ENCODE measurements at places on chromosomes 1 and 21.
A peak's percentile ranks its signal among the peaks of the same experiment; 100 is the strongest.

- DNase-seq, result no peak
Observed at GRCh38 chr1:206609229-206609991, 2.9 kb downstream of the EIF2D start.

DNA sequence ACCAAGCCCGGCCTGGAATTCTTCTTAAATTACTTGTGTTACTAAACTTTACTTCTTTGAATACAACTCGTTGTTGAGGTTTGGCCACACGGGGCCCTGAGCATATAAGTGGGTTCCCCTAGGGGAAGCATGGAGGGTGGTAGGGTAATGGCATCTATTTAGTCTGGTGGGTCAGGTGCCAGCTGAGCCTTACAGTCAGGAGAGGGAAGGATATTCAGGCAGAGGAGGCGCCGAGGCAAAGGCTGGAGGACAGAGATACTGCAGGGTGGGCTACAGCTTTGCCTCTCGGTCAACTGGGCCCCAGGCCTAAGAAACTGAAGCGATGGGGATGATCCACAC, 424 bp upstream of the NECAP2 start:
- DNase-seq, result peak; percentile 65

DNA sequence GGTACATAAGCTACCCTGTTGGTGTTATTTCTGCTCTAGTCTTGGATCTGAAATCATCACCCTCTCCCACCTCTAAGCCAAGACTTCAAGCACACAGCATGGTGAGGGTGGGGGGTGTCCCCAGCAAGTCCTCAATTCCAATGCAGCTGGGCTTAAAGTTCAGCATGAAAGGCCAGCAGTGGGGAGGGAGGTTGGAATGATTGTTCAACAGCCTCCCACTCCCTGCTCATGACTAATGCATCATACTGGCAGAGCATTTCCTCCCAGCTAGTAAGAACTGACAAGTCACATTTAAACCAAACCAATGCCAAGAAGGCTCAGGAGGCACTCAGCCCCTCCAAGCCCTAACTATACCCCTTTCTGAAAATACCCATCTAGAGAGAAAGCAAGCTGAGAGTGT, 50.1 kb downstream of the TIAM1 start:
- DNase-seq, result no peak

DNA sequence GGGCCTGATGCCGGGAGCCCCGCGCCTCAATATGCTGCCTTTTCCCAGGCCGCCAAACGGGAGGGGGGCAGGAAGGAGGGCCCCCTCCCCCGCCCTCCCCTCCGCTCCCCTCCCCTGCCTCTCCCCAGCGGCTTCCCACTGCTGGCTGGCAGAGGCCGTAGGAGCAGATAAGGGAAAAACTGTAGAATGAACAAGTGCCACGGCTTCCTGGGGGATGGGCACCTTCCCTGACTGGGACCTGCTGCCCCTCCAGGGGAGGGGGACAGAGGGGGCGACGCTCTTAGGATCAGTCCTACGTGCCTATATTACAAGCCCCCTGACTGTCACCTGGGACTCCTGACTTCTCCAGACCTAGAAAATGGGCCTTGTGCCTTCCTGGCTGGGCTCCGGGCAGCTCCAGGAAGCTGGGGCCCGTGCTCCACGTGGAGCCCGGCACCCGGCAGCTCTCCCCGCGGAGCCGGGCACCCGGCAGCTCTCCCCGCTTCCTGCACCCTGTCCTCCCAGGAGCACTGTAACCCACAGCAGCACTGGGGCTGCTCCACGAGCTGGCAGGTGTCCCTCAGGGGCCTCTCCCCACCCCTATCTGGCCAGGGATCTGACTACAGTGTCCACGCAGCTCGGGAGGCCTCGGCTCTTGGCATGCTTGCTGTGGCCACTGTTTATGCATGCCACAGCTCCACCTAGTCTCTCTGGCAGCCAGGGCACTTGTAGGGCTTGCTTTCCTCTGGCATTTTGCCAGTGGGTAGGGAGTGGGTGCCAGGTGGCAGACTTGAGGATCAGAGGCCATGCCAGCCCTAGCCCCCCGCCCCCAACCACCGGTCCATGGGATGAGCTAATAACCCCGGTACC, 674 bp upstream of the HES5 start:
- DNase-seq, result no peak

GRCh38 chr1:164704954-164705353, 146.0 kb downstream of the PBX1 start:
- DNase-seq, result no peak

DNA sequence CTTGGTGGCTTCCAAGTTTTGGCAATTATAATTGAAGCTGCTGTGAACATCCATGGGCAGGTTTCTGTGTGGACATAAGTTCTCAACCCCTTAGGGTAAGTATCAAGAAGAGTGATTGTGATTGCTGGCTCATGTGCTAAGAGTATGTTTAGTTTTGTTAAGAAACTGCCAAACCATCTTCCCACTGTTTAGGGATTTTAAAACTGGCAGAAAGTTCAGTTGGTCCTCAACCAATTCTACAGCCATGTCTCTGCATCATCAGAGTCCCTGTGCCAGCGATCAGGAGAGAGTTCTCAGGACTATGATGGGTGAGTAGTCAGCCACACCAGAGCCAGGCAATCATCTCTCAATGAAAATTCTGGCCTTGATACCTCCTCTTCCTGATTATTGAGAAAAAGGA, 193.8 kb downstream of the ZC3H11B start:
- no peak for DNase-seq

DNA sequence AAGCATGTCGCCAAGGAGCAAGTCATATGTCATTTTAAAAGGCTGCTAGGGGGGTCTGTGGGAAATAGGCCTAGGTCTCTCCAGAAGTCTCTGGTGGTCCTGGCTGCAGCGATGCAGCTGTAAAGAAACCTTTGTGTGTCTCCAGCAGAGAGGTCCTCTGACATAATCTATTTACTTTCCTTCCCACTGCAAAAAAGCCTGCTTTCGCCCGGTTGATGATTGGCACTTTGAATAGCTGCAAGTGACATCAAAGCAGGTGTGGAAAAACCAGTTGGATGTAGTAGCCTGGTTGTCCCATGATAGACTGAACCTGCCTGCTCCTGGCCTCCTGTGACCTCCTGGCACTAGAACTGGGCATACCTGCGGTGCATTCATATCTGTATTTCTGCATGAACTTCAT, 13.8 kb downstream of the RASSF5 start:
- no peak for DNase-seq

DNA sequence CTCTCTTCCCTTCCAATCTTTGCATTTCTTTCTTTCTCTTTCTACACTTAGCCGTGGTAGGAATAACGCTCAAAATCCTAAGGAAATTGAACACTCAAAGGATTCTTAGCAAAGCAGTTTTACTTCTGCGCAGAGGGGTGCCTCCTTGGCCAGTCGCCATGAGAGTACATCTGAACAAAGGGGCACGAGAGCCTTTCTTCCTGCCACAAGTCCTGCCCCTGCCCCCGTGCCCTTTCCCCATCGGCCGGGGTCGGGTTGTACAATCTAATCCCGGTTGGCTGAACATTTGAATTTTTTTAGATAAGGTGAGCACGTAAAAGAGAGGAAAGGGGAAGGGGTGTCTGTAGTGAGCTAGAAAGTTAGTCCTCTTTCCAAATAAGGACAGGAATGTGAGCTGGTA, 28.6 kb upstream of the COL6A1 start:
- no peak for DNase-seq

DNA sequence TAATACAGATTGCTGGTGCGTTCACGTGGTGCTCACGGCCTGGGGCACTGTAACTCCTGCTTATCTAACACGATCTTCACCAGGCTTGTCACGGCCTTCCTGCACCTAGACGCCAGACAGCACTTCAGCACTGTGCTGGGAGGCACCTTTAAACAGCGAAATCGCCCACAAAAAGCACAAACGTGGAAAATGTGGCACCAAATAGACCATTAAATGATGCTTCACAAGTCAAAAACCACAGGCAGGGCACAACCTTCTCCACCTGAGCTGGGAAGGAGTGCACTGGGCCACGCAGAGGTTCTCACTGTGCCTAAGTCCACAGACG, 20.0 kb downstream of the IBA57 start:
- no peak for DNase-seq

GRCh38 chr1:93919780-93920179, 10.6 kb upstream of the GCLM start:
- no peak for DNase-seq

GRCh38 chr1:200354243-200354642, 55.6 kb downstream of the ZNF281 start:
- DNase-seq, result peak; percentile 32

GRCh38 chr1:9626201-9626608, 25.3 kb upstream of the PIK3CD start:
- DNase-seq, result no peak

DNA sequence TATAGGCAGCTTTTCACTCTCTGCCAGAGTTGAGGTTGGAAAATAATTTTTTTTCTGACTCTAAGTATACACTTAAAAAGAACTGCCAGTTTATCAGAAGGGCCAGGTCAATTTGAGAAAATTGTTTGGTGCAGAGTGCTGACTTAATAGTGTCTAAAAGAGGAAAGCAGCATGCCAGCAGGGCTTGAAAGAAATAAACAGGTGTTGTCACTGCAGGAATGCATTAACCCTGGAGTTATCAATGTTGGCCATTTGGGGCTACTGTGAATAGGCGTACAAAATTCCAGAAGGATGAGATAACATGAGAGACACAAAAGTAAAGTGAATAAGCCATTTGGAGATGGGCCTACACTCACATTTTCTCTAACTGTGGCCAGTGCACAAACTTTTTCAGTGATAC, 220.6 kb upstream of the PLD5 start:
- DNase-seq, result no peak

DNA sequence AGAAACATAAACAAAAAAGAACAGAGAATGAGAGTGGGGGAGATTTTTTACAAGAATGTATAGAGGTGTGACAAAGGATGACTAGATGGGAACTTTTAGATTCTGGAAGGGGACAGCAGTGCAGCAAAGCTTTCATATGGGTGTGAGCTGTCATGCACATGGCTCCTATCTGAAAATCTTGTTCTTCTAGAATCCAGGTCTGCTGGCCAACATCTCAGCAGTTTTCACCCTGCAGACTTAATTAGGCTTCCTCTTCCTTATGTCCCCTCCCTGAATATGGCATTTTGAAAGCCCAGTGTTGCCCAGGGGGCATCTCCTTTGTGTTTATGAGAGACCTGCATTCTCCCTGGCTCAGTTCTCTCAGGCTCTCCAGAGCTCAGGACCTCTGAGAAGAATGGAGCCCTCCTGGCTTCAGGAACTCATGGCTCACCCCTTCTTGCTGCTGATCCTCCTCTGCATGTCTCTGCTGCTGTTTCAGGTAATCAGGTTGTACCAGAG, at the start of gene CYP4Z1:
CYP4Z1 (plus strand) TSS at position 135 of the 498 bp plus-strand sequence; CDS start at position 395, 260 bp downstream.
- DNase-seq, result no peak

GRCh38 chr1:7558921-7559869, 211.9 kb upstream of the VAMP3 start:
- no peak for DNase-seq

- no peak for DNase-seq
Observed at GRCh38 chr1:43978264-43978550, 803 bp upstream of the B4GALT2 start.

DNA sequence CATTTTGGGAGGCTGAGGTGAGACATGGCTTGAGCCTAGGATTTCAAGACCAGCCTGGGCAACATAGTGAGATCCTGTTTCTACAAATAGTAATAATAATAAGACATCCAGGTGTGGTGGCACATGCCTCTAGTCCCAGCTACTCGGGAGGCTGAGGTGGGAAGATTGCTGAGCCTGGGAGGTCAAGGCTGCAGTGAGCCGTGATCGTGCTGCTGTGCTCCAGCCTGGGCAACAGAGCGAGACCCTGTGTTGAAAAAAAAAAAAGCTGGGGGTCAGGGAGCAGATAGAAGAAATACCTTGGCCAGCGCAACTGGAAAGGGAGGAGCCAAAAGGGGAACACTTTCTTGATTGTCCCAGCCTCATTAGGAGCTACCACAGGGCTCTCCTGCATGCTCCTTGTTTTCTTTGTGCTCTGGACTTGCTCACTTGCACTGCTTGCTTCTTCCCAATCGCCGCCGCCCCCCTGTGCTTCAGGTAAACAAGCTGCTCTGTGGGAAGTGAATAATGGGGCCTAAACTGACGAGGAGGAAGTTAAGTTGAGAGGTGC, 31.1 kb downstream of the PBX1 start:
- no peak for DNase-seq

DNA sequence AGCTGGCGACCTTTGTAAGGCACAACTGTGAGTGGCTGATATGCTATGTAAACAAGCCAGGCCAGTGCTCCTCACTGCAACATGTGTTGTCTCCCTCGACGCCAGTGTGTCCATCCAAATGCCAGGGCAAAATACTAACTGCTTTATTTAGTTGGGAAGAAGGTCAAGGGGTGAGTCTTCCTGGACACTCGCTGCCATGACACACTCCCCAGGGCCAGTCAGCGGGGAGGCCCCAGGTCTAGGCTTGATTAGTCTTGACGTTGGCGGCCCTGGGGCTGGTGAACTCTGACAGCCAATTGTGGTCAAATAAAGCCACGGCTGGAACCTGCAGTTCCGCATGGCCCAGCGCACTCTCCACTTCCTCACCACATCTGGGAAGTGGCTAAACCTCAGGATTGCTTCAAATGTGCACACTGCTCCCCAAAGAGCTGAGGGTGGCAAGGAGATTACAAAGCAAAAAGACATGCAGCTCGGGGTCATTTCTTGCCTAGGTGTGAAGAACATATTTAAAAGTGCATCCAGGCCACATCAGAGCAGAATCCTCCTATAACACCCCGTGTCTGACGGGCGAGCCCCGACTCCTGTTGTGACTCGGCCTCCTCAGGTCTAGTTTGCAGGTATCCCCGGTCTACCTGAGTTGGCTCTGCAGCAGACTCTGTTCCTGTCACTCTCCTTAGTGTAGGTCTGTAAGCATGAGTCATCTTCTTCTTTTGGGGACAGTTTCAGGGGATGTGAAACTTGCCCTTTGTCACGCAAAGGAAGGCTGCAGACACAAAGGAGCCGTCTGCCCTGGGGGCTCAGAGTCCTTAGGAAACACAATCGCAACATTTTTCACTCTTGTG, 183.5 kb downstream of the RUNX1 start:
- DNase-seq, result no peak

GRCh38 chr1:207134581-207134980, 30.5 kb downstream of the C4BPA start:
- peak; percentile 41 for DNase-seq

- DNase-seq, result peak; percentile 86
Observed at GRCh38 chr1:156583821-156584622, 4.5 kb downstream of the TTC24 start.

DNA sequence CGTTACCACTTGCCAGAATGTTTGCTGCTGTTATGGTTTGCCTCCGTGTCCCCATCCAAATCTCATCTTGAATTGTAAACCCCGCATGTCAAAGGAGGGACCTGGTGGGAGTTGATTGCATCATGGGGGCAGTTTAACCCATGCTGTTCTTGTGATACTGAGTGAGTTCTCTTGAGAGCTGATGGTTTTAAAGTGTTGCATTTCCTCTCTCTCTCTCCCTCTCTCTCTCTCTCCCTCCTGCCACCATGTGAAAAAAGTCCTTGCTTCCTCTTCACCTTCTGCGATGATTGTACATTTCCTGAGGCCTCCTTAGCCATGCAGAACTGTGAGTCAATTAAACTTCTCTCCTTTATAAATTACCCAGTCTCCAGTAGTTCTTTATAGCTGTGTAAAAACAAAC, 44.4 kb downstream of the CFHR5 start:
- no peak for DNase-seq

- no peak for DNase-seq
Observed at GRCh38 chr1:187157552-187157951, 328.8 kb downstream of the PLA2G4A start.

- DNase-seq, result peak; percentile 28
Observed at GRCh38 chr1:150973836-150974579, 627 bp downstream of the CERS2 start.

- DNase-seq, result no peak
Observed at GRCh38 chr1:215583185-215583749, 16.2 kb downstream of the KCTD3 start.
